ENCODE measurements at places on chromosomes 6 and 20. TPM values are rescaled to one million over a fixed set of nuclear protein-coding genes. Genes with fewer than 3 reads are reported as not detected.

DNA sequence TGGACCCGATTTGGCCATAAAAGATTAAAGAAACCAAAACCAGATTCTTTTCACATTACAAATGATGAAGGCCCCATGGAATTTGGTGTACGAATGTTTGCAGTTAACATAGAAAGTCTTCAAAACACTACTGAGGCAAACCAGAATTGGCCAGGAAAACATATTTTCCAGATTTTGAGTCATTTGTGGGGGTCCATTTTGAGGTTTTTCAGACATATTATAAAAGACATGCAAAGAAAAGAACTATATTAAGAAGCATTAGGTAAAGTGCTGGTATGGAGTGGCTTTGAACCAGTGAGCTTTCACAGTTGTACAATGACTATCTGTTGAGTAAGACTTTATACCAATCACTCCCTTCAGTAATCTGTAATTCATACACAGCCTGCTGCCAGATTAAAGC, 168.9 kb upstream of the COL21A1 start:
- no peak for DNase-seq

- DNase-seq = no peak
Observed at GRCh38 chr6:20533746-20534294, 437 bp upstream of the CDKAL1 start.

- DNase-seq = no peak
Observed at GRCh38 chr6:167573461-167574215, 248.8 kb downstream of the TTLL2 start.

DNA sequence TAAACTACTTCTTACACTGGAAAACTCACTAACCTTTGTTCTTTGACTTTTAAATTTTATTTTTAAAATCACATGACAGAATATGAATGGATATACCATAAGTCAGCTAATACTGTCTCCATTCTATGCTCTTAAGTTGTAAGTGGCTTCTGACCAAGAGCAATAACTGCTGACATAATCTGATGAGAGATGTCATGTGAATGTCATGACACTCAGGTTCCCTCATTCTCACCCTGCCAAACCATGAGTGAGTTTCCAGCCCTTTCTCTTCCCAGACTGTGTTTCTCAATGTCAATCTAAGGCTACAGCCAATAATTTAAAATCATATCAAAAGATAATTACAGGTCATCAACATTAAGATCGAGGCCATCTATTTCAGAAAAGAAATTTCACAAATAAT, 39.7 kb downstream of the KIF16B start:
- DNase-seq = no peak

The TFAP2A gene
- total RNA-seq = 22.5 TPM

The DEFB129 gene
- not detected for total RNA-seq

All from esophagus squamous epithelium (tissue), 5 donors.